ENCODE measurements at places on chromosomes 7 and 10.

DNA sequence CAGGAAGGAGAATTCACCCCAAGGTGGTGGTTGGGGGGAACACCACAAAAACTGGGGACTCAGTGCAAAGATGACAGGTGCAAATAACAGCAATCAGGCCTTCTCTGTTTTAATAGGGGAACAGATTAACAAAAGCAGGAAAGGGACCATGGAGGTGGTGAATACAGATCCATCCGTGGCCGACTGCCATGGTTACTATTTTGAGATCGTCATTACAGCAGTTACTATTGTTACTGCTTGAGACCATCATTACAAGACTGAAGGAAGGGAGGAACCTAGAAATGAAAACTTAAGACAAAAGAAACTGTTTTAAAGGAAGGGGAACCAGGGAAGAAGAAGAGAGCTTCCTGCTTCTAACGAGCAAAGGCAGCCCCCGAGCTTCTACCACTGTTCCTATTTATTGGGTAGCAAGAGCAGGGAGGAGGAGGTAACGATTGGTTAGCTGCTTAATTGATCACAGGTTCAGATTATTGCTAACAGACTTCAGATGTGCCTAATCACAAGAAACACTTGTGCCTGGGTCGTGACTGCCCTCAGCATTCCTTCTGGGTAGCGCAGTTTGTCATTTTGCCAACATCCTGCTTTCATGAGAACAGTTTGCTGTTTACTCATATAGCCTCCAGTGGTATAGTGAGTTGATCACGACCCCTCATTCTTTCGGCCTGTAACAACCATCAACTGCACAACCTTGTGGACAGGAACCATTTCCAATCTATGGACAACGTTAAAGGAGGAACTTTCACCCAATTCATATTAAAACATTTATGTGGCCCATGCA lies 216.3 kb downstream of the CHCHD3 start:
- no peak for DNase-seq

GRCh38 chr7:148831782-148832181 lies 52.3 kb downstream of the EZH2 start:
- no peak for DNase-seq

DNA sequence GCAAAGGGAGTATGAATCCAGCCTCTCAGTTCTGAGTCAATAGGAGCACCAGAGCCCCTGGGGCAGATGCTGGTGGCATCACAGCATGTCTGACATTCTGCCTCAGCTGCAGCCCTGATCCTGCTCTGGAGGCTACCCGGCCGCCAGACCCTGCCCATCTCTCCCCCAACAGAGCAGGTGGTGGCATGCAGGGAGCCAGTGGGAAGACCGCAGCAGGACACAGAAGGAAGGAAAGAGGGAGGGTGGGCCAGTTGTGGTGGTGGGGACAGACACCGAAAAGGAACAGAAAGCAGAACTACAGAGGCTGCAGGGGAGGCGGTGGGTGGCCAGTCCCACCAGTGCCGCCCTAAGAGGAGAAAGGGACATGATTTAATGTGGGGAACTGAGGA lies 35.3 kb downstream of the BLNK start:
- DNase-seq = no peak

GRCh38 chr10:33001908-33002492 lies 44.0 kb upstream of the ITGB1 start:
- DNase-seq = no peak

GRCh38 chr7:150357270-150357669 lies 11.4 kb upstream of the REPIN1 start:
- no peak for DNase-seq

GRCh38 chr7:75624134-75624832 lies 114.5 kb downstream of the HIP1 start:
- no peak for DNase-seq

DNA sequence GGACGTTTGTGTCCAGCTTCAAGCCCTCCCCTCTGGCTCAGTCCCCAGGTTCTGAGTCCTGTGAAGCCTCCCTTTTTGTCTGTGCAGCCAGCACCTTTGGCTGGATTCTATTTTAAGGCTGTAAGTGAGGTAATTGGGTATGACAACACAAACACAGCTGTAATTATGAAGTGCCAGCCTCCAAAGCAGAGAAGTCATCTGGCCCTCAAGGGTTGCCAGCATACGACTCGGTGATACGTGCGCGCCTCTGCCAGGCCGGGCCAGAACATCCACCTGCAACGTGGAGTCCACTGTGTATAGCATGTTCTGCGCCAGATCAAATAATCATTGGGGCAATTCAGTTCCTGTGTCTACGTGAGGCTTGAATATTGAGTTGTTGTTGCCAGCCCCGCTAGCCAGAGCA lies 6.7 kb upstream of the FAM180A start:
- no peak for DNase-seq

- DNase-seq = no peak
Observed at GRCh38 chr7:32243687-32244290, 173.6 kb upstream of the PDE1C start.

DNA sequence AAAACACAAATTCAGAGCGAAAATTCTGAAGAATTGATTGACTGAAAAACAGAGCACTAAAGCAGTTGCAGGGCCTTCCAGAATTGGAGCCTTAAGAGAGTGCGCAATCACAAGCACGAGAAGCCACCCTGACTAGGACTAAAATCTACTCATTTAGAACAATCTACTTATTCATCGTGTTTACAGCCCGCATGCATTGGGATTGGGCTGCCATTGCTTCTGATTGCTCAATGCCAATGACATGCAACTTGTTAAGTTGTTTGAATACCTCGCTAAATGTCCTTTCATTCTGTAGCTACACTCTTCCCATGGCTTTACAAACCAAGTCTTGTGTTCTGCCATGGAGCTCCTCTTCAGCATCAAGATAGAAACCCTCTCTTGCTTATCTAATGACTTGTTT lies 425.9 kb upstream of the POM121L12 start:
- no peak for DNase-seq

DNA sequence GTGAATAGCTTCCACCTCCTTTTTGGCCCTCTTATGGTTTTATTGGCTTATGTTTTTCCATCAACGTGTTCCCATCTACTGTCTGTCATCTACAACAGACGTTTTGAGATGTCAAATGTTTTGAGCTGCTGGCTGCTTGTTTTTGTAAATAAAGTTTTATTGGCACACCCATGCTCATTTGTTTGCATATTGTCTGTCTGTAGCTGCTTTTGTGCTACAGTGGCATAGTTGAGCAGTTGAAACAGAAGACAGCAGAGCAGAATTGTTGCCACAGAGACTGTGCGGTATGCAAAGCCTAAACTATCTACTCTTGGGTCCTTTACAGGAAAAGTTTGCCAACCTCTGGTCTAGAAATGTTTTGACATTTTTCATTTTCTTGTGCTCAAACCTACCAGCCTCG lies 88.7 kb downstream of the VPS50 start:
- DNase-seq = no peak

GRCh38 chr7:131014906-131015656 lies 281.1 kb upstream of the KLF14 start:
- no peak for DNase-seq

DNA sequence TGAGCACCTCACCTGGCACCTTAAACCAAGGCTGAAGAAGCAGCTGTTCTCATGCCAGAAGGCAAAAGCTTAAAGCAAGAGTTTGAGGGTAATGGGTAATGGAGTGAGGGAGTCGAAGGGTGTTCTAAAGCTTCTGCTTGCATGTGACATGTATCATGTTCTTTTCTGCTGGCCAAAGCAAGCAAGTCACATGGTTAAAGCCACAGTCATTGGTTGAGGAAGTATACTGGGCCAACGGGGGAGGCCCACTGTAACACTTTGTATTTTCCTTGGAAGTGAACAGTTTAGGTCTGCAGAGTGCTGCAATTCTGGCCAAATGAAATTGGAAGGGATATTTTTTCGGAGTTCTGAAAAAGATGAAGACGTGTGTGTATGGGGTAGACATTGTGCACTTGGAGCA lies 75.7 kb downstream of the REEP3 start:
- no peak for DNase-seq

DNA sequence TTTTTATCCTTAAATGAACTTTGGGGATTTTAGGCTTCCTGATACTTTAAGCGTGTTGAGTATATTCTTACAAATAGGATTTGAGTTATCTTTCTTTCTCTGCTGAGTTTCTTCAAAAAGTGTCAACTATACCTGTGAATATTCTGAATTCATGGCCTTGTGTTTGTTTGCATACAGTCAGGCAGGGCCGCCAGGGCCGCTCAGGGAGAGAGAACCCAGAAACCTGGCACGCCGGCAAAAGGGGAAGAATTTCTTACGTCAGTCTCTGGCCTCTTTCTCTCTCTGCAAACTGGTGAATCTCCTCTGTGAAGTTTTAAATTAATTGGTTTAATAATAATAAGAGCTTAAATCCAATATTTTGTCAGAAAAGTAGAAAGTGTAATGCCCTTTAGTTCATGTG lies 29.3 kb upstream of the BNIP3 start:
- no peak for DNase-seq

DNA sequence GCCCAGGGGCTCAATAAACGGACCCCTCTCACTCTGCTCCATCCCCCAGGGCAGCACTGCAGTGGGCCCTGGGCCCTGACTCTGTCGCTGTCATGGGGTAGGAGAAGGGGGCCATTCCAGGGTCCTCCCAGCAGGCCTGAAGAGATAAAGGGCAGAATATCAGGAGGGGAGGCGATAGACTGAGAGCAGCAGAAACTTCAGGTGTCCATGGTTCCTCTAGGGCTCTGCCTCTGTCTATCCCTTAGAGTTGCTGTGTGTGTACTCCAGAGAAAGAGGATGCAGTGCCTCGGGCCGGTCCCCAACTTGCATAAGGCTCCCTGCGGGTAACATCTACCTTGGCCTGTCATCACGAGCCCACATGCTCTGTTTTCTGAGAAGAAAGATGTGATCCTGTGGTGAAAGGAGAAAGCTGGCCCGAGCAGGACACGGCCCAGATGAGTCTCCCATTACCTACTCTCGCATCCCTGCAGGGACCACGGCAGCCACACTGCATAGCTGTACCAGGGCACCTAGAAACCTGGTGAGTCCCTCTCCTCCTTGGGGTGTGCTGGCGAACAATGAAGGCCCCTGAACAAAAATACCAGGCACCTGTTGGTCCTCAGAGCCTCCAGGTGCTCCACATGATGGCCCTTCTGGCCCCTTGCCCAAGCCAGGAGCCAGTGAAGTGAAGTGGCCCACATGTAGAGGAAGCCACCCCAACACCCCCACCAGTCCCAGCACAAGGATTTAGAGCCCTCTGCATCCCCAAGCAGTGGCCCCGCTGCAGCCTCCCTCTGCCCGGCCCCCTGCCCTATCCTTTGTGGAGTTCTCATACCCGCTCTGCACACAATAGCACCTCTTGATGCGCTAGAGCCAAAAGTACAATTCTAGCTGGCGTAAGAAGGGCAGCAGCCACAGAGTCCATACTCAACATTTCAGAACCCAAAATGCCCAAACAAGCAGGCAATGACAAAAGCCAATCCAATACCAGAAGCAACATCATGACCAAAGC lies 106.8 kb downstream of the ARHGAP22 start:
- DNase-seq = no peak

GRCh38 chr7:128735436-128735835 lies 3.7 kb upstream of the CALU start:
- DNase-seq = no peak

DNA sequence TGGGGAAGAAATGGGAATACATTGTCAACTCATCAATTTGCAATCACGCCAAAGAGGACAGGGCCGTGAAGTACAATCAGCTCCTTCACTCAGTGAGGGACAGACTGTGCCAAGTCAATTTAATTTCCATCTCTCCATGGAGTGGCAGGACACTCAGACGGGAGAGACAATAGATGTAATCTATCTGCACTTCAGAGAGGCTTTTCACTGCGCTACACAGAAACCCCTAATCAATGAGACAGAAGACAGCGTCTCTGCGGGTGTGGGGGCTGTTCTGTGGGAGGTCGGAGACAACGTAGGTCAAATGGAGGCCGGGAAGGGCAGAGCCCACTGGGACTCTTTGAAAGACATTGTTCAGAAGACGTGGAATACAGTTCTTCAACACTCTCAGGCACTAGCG lies 541.0 kb upstream of the ADARB2 start:
- DNase-seq = no peak

GRCh38 chr7:95808396-95808795 lies 36.0 kb downstream of the DYNC1I1 start:
- DNase-seq = no peak

DNA sequence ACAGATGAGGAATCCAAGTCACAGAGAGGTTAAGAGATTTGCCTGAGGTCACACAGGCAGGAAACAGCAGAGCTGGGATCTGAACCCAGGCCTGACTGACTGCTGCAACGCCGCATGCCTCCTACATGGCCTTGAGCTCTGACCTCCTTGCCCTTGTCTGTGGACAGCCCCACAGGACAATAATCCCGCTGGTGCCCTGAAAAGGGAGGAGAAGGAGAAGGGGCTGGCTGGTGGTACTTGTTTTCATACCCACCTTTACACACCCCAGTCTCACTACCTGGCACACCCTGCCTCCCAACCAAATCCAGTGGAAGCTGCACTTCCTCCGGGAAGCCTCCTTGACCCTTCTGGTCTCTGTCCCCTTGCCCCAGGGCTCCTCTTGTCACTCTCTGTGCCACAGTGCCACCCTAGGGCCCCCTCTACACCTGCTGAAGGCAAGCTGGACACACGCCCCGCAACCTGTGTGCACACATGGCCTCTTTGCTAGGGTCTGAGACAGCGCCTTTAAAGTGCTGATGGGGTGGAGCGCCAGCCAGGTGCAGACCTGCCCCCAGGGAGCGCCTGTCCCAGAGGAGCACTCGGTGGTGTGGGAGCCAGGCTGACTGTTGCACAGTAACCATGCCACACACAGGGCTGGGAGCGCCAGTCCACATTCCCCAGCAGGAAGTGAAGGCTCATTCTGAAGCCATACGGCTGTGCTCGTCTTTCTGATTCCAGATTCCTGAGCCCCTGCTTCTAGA lies 38.6 kb downstream of the ZCCHC24 start:
- DNase-seq = no peak

GRCh38 chr7:90690159-90690858 lies 94.2 kb downstream of the CDK14 start:
- DNase-seq = no peak

DNA sequence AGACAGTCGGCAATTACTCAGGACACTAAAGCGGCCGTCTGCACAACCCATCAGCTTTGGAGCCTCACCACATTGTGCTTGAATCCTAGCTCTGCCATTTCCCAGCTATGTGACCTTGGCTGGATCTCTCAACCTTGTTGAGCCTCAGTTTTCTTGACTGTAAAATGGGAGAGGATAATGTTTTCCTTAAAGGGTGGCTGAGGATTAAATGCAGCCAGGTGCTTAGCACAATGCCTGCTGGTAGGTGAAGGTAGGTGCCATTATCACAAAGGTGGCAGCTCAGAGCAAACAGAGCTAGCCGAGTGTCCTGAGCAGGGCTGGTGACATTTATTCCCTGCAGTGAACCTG lies 508.5 kb upstream of the ZMIZ1 start:
- DNase-seq = no peak

Data from GM12878 (cell line).